ENCODE measurements at places on chromosomes 7 and 10.

GRCh38 chr10:113425541-113425951 is 127.3 kb upstream of the HABP2 start:
- DNase-seq, result no peak

DNA sequence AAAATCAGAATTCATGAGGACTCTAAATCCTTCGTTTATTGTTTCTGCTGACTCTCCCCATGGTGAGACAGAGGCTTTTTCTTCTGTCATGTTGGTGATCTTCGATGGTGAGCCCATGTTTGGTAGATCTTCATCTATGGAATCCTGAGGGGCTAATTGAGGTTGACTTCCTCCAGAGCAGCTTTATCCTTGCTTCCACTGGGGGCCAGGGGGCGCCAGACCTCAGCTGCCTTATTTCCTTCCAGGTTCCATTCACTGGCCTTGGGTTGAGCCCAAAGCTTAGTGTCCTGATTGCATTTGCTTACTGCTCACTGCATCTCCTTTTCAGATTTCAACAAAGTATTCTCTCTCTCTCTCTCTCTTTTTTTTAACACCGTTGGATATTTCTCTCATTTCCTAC is 80.7 kb downstream of the GCC1 start:
- peak; percentile 39 for DNase-seq

- no peak for DNase-seq
Measured at GRCh38 chr7:108099713-108100112, 30.4 kb downstream of the LAMB4 start.

- no peak for DNase-seq
Measured at GRCh38 chr7:114218283-114218682, 196.3 kb upstream of the FOXP2 start.

- DNase-seq, result no peak
Measured at GRCh38 chr7:93176992-93177580, 28.9 kb upstream of the SAMD9L start.

- DNase-seq, result no peak
Measured at GRCh38 chr10:93054486-93054885, 6.1 kb upstream of the CYP26C1 start.

DNA sequence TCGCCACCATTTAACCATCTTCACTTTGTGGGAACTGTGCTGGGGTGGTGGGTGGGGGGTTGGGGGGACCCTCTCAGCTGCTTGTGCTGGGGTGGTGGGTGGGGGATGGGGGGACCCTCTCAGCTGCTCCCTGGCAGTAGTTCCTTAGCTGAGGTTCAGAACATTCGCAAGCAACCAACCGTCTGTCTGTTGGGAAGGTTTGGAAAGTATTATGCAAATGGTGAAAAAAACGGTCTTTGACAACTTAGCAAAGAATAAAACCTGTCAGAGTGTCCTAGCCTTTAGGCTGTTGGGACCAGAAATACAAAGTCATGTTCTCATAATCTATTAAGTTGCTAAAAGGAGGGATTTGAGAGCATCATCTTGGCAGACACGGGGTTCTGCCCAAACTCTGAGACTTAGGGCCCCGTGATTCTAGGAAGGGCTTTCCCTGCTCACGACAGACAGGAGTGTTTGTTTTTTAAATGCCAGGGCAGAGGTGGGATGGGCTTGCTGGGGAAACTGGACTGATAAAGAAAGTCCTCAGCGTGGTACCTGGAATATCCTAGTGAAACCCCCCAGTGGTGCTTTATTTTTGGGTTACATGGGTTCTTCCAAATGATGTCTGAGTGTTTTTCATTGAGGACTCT is 14.1 kb upstream of the SRGN start:
- DNase-seq, result no peak
